ENCODE measurements at places on chromosomes 16 and 17.

- peak; percentile 22 for DNase-seq
These were observed 835 bp downstream of the NME4 start for GRCh38 chr16:397736-398332.

DNA sequence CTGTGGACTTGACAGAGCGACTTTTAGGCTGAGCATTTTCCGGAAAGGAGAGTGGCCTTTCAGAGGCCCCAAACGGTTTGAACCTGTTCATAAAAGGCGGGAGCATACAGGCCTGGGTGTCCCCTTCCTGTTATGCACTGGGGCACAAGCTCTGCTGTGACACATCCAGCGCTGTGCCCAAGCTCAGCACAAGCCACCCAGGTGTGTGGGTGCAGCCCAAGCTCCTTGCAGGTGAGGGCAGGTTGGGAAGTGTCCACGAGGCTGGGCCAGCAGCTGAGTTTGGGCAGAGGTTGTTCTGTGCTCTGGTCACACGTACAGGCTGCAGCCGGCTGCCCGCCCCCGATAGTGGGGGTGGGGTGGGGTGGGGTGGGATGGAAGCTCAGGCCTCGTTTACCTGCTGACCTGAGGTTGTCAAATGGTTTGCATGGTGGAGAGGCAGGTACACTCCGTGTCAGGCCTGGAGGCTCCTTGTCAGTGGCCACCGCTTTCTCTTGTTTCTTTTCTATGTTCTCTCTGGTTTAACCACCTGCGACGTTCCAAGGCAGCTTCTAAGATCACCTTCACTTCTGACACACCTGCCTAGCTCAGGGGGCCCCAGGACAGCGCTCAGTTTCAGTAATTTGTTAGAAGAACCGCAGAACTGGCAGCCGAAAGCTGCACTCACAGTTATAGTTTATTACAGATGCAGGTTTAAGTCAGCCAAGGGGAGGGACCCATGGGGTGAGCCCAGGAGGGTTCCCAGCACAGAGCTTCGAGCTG, 194.7 kb upstream of the CIBAR2 start:
- DNase-seq = no peak

GRCh38 chr16:17395849-17396480, 74.8 kb downstream of the XYLT1 start:
- no peak for DNase-seq

DNA sequence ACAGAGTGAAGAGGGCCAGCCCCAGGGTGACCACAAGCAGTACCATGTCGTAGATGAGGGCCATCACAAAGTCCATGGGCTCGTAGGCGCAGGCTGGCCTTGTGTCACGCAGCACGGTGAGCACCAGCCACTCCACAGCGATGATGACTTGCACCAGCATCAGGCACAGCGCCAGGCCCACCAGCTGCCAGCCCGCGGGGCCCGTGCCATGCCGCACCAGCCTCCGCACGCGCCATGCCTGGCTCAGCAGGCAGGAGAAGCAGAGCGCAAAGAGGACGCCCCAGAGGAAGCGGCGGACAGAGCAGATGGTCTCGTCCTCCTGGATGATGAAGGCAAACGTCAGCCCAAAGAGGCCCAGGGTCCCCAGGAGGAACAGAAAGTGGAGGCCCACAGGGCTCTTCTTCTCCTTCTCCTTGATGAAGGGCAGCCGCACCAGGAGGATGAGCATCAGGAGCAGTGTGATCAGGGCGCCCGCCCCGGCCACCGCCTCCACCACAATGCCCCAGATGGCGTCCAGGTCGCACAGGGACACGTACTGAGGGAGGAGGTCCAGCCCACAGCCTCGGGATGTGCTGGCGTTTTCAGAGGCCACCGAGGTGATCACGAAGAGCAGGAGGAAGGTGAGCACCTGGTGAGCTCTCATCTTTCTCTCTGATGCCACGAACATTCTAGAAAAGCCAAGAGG, 12.3 kb downstream of the GPRC5B start:
- DNase-seq = no peak

- no peak for DNase-seq
These were observed 108.8 kb upstream of the HLF start for GRCh38 chr17:55155856-55156560.

DNA sequence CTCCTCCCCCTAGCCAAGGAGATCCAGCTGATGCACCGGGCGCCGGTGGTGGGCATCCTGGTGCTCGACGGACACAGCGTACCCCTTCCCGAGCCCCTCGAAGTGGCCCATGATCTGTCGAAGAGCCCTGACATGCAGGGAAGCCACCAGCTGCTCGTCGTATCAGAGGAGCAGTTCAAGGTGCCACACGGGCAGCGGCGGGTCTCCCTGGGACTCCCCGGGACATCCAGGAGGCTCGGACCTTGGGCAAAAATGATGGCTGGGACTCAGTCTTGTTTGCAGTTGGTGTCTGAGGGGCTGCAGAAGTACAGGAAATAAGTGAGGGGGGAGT, 15.8 kb upstream of the MYO15B start:
- DNase-seq = no peak

- no peak for DNase-seq
These were observed 28.2 kb downstream of the ADAMTS18 start for GRCh38 chr16:77406680-77407079.

GRCh38 chr17:51035431-51035830, 85.2 kb downstream of the SPAG9 start:
- DNase-seq = no peak

GRCh38 chr16:85152414-85153030, 40.2 kb upstream of the CIBAR2 start:
- DNase-seq = no peak

- no peak for DNase-seq
These were observed 165.4 kb downstream of the AIPL1 start for GRCh38 chr17:6269478-6269877.

DNA sequence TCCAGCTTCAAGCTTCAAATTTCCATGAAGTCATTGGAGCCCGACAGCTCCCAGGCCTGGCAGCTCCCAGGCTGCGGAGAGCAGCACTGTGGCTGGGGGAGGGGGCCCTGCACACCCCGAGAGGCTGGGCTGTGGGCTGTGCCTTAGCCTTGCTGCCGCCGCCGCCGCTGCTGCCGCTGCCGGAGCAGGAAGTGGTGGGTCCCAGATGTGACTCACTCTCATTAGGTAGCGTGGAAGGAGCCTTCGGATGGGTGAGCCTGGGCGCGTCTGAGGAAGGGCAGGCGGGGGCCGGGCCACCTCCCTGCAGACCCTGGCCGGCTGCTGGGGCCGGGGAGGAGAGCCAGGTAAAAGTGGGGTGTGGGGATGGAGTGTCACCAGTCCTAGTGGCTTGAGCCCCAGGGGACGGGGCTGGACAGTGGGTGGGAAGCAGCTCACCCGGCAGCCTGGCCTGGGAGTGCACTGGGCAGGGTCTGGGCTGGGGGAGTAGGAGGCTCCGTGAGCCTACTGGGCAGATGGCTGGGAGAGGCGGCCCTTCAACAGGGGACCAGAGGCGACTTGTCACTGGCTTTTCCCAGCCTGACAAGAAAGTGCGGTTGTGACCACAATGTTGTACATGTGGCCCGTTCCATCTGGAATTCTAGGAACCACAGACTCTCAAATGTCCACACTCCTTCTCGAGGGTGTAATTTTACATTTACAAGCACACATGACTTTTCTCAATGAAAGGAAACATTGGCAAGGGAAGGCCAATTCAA, at the start of gene ADCY7:
ADCY7 (plus strand) TSS at position 215 of the 755 bp plus-strand sequence. CDS start 21,629 bp downstream, outside the sequence.
- peak; percentile 89 for DNase-seq

- no peak for DNase-seq
These were observed 127.6 kb downstream of the ABCC6 start for GRCh38 chr16:16095646-16096045.

- no peak for DNase-seq
These were observed 24.0 kb upstream of the SALL1 start for GRCh38 chr16:51175081-51175480.

DNA sequence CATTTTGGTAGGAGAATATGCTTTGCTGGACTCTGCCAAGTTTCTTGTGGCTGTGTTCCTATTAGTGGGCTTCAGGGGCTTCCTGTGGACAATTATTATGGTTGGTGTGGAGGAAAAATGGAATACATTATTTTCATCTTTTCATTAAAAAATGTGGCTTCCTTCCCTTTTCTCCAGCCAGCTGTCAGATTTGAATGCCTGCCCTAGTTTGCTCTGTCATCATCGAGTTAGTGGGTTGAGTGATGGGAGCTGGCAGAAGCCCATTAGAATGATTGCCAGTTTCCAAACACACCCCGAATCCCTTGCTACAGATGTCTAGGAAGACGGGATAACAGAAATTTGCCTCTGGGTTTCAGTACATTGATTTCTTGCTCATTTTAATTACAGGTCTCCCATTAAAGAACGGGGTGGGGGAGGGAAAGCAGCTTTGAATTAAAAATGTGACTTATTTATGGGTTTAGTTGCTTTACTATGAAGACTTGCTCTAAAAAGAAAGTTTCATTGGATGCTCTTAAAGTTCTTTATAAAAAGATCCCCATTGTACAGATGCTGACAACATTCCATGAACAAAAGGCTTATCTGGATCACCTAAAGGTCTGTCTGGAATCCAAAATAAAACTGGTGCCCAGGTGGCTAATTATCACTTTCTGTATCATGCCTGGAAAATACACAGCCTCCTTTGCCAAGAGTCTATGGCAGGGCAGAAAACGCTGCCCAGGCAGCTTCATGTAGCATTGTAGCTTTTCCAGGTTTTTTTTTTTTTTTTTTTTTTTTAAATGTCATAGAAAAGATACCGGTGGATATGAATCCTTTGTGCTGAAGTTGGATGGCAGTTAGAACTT, 103.6 kb downstream of the PRKCA start:
- DNase-seq = peak; percentile 9

DNA sequence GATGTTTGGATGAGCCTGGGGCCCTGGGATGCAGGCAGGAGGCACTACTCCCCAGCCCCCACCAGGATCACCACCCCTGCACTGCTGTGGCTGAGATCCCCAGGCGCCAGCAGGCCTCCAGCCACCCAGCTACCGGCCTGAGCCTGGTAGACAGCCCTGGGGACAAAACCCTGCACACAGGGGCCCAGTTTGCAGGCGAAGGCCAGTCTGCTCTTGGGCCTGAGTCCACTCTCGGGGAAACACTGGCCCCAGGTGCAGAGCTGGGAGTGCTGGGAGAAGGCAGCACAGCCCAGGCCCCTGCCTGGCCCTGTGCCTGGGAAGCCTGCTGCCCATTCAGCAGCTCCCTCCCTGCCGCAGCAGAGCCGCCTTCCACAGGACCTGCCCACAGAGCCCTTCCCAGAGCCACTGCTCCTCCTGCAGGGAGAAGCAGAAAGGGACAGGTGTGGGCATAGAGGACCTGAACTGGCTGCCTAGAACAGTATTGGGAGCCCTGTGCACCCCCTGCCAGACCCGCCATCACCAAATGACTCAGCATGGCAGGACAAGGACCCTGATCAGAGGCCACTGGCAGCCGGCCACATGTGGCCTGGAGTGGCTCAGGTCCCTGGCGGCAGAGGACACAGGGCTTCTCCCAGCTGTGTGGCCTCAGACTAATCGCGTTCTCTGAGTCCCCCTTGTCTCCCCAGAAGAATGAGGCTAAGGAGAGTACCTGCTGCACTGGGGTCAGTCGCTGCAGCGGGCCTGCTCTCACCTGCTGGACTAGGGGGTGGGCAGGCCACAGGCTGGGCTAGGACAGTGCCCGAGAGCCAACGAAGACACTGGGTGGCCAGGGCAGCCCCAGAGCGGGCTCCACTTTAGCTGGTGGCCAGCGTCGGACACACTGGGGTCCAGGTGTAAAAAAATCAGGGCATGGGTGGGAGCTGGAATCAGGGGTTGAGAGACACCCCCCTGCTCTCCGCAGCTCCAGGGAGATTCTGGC, 10.7 kb downstream of the MSRB1 start:
- DNase-seq = no peak

GRCh38 chr16:27428026-27428785, 26.2 kb downstream of the IL21R start:
- peak; percentile 19 for DNase-seq

DNA sequence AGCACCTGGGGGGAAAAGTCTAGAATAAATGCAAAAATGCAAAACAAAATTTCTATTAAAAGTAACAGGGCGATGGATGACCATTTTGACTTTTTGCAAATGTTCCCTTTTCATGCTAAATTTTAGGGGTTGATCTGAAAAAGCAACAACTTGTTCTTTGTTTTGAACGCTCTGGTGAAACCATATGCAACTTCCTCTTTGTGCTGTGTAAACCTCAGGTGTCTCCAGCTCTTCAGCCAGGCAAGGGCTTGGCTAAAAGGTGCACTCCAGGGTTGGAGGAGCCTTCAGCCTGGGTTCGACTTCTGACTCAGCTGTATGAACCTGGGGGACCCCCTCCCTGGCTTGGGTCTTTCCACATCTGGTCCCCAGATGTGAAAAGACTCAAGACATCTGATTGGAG, 9.5 kb downstream of the IRF8 start:
- DNase-seq = peak; percentile 60

GRCh38 chr16:81136390-81137335, 40.5 kb upstream of the GCSH start:
- no peak for DNase-seq

DNA sequence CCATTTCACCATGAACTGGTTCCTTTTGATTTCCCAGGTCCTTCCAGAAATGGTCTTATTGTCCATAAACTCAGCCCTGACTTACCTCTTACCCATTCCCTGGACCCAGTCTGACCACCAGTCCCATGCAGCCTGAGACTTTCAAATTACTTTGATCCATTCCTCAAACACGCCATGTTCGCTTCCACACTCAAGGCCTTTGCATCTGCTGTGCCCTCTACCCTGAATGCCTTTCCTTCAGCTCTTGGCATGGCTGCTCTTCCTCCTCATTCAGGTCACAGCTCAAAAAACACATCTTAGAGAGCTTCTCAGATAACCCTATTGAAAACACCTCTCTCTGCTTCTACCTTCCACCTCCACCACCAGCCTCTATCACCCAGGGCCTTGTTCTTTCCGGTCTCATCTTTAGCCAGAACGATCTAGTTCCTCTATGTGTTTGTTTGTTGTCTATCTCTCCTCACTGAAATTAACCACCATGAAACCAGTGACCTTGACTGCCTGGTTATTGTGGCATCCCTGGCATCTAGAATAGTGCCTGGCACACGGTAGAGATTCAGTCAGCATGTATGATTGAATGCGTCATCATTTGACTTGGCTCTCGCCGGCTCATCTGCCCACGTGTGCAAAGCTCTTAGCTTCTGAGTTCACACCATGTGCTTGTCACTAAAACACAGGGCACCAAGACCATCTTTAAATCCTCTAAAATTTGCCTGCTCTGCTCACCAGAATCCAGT, 12.8 kb downstream of the CRYM start:
- DNase-seq = no peak

GRCh38 chr16:8594149-8594666, 3.9 kb upstream of the TMEM114 start:
- DNase-seq = no peak

DNA sequence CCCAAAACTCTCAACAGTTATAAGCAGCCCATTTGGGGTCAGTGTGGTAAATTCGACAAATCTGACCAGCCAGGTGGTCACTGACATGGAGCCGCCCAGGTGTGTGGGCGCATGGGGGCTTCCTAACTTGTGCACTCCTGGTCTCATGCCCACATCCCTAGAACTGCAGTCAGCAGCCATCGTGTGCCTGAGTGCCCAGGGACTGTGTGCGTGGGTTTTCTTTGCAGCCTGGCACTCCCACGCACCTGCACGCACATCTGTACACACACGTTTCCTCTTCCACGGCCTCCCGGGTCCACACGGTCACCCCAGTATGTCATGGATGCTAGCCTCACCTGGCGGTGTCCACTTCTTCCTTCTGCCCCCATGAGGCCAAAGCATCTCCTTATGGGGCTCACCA, 38.9 kb upstream of the ZC3H18 start:
- DNase-seq = no peak

All from inflammatory macrophage (primary cell).